ENCODE measurements at places on chromosomes 11 and 22.

DNA sequence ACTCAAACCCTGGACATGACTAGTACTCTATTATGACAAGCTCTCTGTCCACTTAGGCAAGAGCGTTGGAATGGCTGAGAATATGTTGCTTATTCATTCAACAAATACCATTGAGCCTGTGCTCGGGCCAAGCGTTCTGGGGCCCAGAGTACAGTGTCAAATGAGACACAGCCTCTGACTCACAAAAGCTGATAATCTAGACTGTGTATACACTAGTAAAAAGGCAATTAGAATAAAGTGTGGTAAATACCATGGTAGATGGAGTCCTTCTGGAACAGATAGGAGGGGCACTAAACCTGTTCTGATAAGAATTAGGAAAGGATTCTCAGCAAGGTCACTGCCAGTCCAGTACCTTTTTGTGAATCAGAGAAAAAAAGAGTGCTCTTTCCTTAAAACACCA is 24.7 kb downstream of the KCNE3 start:
- no peak for DNase-seq

DNA sequence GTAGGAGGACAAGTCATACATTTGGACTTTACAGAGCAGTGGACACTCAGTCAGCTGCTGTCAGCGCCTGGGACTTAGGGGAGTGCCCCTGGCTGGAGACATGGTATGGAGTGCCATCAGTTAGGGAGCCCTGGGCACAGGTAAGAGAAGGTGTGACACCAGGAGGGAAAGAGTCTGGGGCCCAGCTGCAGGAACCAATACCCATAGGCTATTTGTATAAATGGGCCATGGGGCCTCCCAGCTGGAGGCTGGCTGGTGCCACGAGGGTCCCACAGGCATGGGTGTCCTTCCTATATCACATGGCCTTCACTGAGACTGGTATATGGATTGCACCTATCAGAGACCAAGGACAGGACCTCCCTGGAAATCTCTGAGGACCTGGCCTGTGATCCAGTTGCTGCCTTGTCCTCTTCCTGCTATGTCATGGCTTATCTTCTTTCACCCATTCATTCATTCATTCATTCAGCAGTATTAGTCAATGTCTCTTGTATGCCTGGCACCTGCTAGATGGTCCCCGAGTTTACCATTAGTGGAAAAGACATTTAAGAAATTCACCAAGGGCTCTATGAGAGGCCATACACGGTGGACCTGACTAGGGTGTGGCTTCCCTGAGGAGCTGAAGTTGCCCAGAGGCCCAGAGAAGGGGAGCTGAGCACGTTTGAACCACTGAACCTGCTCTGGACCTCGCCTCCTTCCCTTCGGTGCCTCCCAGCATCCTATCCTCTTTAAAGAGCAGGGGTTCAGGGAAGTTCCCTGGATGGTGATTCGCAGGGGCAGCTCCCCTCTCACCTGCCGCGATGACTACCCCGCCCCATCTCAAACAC is 850 bp upstream of the MIF start:
- DNase-seq, result no peak

GRCh38 chr11:7501894-7502293 is 11.9 kb upstream of the PPFIBP2 start:
- no peak for DNase-seq

- DNase-seq, result no peak
Observed at GRCh38 chr11:58485961-58486360, 21.9 kb downstream of the OR5B21 start.

DNA sequence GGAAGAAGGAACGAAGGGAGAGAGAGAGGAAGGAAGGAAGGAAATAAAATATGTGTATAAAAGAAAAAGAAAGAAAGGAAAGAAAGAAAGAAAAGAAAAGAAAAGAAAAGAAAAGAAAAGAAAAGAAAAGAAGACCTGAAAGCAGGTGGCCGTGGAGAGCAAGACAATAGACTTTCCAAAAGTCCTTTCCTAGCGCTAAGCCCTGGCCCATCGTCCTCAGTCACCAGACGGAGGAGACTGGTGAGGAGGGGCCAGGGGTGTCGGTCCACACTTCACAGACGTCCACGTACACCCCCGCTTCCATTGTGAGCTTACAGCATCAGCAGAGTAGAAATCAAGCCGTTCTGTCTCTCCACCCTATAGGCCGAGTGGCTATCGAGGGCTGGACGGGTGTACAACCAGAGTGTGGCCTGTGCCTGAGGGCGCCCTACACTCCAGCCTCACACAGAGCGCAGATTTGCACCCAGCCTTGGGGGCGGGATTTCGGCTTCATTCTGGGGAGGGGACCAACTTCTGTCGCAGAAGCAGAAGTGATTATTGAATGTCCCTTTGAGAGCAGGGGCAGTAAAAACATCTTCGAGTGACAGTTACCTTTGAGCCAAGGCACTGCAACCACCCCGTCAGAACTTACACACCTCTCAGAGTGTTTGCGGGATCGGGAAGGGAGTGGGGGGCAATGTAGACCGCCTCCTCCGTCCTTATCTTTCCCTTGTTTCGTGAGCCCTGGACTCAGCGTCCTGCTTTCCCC is 2.0 kb upstream of the BSX start:
- DNase-seq, result no peak

DNA sequence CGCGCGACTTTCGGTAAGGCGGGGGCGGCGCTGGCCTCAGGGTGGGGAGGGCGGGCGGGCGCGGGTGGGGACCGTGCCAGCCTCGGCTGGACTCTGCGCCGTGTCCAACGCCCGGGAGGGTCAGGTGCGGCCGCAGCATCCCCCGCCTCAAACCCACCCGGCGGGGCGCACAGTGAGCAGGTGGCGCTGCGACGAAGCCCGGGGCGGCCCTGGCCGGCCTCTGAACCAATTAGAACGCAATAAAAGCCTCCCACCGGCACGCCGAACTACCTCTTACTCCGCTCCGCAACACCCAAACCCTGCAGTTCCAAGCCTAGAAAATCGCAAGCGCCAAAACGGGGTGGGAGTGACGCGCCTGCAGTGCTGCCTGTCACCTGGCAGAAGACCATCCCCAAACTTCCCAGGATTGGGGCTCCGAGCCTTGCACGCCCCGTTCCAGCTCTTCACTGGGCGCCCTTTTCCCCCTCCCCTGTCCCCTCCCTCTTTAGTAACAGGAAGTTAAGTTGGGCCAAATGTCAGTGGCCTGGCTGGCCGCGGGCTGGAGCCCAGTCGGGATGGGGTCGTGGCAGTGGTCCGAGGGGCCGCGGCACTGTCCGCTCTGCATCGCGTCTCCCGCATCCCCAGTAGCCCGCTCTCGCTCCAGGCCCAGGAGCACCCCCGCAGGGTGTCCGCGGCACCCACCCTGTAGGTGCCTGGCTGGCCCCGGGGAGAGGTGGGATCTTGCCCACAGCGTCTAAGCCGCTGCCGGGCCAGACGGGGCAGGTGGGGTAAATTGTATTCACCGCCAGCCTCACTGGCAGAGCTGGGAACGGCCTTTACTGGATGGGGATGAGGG is 541 bp downstream of the MICAL2 start:
- DNase-seq, result no peak

DNA sequence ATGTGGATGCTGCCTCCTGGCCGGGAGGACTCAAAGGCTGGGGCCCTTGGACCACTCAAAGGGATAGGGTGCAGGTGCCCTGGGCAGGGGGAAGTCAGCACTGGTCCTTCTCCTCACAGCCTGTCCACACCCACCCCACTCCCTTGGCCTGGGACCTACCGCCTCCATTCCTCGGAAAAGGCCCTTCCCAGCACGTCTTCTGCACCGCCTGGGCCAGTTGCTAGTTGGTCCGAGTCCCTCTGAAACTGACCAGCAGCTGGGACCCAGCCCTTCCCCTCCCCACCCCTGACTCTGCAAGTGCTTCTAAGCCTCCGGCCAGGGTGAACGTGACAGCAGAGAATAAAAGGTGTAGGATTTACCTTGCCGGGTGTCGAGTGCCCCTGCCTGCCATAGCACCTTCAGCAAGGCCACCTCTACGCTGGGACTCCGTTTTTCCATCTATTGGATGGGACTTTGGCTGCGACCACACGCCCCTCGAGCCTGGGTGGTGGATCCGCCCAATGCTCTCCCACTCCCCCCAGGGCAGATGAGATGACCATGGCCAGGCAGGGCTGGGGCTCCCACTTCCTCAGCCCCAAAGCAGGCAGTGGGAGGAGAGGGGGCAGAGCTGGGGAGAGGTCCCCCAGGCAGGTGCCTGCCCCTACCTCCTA is 37.3 kb downstream of the OSBPL5 start:
- no peak for DNase-seq

- no peak for DNase-seq
Observed at GRCh38 chr22:20444325-20444724, 6.7 kb upstream of the SCARF2 start.

DNA sequence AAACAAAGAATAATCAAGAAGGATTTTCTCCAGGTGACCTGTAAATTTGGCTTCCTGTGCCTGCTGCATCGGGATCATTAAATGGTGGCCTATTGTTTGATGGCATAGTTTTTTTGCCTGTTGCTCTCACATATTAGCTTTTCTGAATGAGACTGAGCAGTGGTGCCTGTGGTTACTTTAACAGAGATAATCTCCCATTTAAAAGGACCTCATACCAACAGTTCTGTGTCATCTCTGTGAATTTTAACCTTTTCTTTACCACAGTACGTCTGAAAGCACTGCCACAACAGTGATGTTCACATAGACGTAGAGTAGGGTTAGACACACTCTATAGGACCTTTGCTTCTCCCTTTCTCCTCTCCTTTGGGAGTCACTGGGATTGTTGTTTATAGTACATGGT is 22.9 kb upstream of the RCE1 start:
- DNase-seq, result no peak

GRCh38 chr22:42385696-42386095 is 46.5 kb downstream of the NFAM1 start:
- no peak for DNase-seq

GRCh38 chr11:126573325-126573978 is 218.0 kb downstream of the ST3GAL4 start:
- no peak for DNase-seq

GRCh38 chr11:2535673-2536439 is 91.0 kb downstream of the KCNQ1 start:
- DNase-seq, result no peak

- DNase-seq, result no peak
Observed at GRCh38 chr11:130166457-130166784, 6.8 kb downstream of the ST14 start.

DNA sequence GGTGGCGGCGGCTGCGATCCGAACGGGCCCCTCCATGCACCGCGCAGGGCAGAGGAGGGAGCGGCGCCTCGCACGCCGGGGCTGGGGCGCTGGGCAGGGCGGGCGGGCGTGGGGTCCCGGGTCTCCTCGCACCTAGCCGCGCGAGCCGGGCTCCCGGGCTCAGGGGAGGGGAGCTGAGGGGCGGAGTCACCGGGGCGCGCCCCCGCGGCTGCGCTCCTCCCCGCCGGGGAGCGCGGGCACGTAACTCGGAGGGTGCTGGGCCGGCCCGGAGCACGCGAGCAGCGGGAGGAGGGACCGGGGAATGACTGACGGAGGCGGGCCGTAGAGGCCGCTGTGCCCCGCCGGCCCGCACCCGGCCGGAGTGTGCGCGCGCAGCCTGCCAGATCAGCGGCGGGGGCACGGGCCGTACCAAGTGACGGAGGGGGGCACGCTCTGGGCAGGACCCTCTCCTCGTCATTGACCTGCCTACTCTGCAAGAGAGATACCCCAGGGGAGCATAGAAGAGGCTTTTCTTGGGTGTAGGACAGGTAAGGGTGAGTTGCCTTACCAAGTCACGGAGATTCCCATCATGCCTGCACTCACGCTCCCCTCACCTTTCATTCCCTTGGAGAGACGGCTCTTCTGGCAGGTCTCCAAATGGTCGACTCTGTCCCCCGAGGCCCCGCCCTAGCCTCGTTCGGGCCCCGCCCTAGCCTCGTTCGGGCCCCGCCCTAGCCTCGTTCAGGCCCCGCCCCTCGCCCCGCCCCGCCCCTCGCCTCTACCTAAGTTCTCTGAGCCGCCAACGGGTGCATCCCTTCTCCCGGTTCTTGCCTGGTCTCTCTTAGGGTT is at the start of gene CDON:
TSS of gene CDON (minus strand) at position 188 of the 828 bp plus-strand sequence. CDS start 39,390 bp downstream, outside the sequence.
- peak; percentile 79 for DNase-seq

All from HL-60 (cell line).